ENCODE measurements at places on chromosomes 3 and 15. TPM values are rescaled to one million over a fixed set of nuclear protein-coding genes. Genes with fewer than 3 reads are reported as not detected.

DNA sequence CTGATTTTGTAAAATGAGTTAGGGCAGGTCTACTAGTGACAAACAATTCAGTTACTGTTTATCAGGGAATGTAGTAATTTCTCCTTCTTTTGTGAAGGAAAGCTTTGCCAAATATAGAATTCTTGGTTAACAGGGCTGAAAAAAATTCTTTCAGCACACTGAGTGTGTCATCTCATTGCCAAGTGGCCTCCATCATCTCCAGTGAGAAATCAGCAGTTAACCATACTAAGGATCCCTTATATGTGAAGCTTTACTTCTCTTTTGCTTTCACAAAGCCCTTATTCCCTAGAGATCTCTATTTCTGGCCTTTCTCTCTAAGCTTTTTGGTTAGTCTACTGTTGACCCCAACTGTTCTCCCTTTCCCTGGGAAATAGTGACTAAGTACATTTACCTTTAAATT is 269.1 kb downstream of the SCAPER start:
- DNase-seq, result no peak

The SPINK8 gene
- 0.95 TPM for polyA plus RNA-seq

- no peak for DNase-seq
These were observed 129.2 kb downstream of the FAM43A start for GRCh38 chr3:194814878-194815357.

GRCh38 chr3:48429317-48429959 is 448 bp downstream of the PLXNB1 start:
- no peak for DNase-seq

DNA sequence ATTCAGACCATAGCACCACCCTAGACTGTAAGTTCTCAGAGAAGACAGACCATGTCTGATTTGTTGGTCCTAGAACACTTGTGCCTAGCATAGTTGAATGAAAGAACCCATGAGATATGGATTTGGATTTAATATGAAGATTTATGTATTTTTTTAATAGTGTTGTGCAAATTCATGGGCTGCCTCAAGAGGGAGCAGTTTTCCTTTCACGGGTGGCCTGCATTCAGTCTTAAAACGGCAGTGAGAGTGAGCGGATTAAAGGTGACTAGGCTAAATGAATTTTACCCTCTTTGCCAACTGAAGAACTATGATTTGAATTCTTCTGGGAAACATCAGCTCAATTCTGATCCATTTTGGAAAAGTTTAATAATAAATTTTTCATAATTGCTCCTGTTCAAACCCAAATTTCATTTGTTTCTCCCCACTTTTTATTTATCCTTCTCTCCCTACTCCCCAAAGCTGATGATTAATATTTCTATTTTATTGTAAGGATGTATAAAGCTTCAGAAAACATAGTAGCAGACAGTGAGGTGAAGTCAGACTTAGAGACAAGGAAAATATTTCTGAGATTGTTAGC is 67.3 kb downstream of the MORC1 start:
- DNase-seq, result no peak

The NPAP1 gene
- polyA plus RNA-seq, result 2.2 TPM

The GPR149 gene
- polyA plus RNA-seq, result not detected

DNA sequence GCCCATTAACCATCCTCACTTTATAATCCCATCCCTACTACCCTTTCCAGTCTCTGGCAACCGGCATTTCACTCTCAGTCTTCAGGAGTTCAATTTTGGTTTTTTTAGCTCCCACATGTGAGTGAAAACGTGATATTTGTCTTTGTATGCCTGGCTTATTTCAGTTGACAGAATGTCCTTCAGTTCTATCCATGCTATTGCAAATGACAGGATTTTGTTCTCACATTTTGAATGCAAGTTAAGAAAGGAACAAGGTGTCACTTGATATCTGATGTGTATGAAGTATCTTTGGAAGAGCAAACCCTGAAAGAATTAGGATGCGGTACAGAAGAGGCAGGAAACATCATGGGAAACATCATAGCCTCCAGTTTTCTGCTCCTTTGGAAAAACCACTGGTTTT is 298.1 kb downstream of the THSD4 start:
- DNase-seq, result no peak

DNA sequence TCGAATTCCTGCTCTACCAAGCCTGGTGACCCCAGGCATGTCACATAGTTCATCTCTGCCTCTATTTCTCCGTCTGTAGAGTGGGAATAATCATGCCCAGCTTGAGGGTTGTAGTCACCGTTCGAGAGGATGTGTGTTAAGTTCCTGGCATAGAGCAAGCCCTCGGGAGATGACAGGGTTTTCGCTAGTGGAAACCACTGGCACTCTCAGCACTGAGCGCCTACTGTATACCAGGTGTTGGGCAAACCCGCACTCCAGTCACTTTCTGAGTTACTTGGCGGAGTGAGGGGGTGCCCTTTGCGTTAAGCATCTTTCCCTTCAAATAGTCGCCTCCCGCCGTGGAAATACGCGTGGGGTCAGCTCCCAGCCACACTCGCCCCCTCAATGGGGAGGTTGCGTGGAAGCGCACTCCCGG is 5.1 kb downstream of the FEZF2 start:
- DNase-seq, result no peak

DNA sequence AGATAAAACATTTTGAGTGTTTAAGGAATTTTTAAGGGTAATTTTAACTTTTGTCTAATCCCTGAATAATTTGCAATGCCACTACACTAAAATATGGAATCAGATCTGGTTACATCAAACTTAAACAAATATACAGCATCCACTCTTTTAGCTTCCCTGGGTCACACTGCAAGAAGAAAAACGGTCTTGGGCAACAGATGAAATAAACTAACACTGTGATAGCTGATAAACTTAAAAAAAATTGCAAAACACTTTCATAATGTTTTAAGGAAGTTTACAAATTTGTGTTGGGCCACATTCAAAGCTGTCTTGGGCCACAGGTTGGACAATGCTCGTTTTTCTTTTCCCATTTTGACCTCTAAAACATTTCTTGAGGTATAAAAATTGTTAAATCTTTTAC is 34.3 kb downstream of the CCDC66 start:
- no peak for DNase-seq

The LIPC gene
- polyA plus RNA-seq, result 16.0 TPM

- DNase-seq, result no peak
These were observed 50.7 kb downstream of the CA12 start for GRCh38 chr15:63330926-63331325.

The CYP1A2 gene
- polyA plus RNA-seq, result 0.21 TPM

DNA sequence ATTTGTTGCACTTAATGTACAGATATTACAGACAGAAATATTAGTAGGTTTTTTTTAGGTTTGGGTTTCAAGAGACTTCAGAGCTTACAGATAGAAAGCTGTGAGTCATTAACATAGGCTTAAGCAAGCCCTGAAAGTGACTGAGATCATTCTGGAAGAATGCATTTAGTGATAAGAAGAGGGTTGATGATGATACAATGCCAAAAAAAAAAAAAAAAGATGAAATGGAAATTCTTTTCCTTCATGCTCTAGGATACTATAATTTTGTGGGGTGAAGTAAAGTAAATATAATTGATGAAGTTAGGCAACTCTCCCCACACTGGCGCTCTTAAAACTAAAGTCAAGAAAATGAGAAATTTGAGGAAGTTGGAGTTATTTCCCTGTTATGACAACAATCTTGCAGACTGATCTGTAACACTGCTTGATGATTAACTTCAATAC is 169.4 kb upstream of the ZNF385D start:
- DNase-seq, result no peak

DNA sequence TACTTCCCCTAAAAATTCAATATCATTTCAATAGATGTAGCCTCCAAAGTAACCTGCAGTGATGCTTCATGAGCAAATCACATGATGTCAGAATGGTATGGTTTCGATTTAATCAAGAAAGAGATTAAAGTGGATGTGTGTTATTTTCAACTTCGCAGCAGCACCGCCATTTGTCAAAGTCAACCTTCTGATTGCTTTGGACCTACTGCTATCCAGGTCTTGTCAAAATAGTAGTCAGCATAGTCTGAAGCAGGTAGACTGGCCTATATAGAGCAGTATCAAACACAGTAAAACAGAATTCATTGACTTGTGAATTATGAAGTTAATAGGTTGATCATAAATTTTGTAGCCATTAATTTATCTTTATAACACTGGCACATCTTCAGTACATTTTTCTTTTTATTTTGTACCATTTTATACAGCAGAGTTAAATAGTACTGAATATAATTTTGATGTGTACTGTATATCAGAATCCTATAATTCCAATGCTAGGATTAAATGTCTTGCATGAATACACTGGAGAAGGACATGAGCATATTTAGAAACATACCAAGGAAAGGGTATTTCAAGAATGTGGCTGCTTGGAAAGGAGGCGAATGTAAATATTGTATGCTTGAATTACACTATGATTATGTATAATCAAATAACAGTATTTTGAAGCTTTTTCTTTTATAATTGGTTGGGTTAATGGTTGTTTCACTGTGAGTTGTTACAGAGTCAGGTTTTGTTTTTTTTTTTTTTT is 79.6 kb downstream of the CDIN1 start:
- no peak for DNase-seq

DNA sequence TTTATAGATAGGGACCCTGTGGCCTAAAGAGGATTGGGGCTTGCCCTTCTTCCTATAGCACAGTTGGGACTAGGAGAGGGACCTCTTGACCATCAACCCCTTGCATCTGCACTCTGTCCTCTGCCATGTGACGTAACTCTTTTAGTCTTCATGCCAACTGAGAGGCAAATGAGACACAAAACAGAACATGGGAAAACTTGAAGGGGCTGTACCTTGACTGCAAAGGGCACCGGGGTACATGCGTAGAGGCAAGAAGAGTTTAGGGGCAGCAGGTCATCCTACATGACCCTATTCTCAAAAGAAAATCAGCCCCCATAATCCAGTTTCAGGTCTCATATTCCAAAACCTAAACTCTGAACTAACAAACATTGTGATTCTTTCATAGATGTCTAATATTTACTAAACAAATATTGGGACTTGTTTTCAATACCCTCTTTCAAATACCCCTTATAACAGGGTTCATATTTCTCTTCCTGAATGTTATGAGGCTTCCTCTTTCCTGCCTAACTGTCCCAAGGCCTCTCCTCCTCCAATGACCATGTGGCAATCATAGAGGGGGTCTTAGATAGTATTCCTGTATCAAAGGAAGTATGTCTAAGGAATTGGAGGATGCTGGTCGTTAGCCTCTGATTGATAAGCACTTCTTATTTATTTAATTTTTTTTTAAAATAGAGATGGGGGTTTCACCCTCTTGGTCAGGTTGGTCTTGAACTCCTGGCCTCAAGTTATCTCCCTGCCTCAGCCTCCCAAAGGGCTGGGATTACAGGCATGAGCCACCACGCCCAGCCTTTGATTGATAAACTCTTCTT is 20.6 kb downstream of the ACKR2 start:
- no peak for DNase-seq

GRCh38 chr3:131329774-131330173 is 51.8 kb upstream of the NUDT16 start:
- no peak for DNase-seq

- no peak for DNase-seq
These were observed 294.4 kb downstream of the EPHB1 start for GRCh38 chr3:135089451-135089850.

GRCh38 chr3:185361920-185362319 is 1.0 kb upstream of the MAP3K13 start:
- no peak for DNase-seq

GRCh38 chr15:73982222-73982962 is 9.7 kb downstream of the STOML1 start:
- peak; percentile 73 for DNase-seq

GRCh38 chr15:81744364-81744763 is 301.5 kb downstream of the MEX3B start:
- no peak for DNase-seq

- DNase-seq, result no peak
These were observed 197.5 kb downstream of the ADAMTS9 start for GRCh38 chr3:64490180-64490724.

DNA sequence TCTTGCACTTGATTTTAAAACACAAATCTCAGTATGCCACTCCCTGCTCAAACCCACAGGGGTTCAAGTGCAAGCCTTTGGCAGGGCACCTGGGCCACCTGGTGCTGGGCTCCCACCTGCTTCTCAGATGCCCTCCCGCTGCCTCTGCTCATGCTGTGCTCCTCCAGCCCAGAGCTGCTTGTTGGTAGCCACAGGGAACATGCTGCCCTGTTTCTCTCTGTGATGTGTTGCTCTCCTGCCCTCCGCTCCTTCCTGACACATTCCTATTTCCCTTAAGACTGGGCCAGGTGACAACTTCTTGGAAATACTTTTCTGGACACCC is 27.1 kb upstream of the KY start:
- no peak for DNase-seq

- DNase-seq, result no peak
These were observed 79.6 kb downstream of the MLH1 start for GRCh38 chr3:37072892-37073291.

DNA sequence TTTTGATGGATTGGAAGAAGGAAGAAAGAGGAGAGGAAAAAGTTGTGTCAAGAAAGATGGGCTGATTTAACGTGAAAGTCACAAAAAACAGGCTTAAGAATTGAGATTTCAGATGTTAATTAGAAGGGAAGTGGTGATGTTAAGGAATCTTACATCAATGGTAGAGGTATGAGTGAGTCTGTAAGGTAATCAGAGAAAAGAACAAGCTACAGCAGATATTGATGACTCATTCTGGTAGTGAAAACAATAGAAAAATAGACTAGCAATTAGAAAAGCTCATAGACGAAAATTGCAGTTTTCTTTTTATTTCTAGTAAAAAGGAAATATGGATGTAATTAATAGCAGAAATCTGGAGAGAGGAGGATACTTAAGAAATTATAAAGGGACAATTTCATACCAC is 559.6 kb downstream of the MCTP2 start:
- DNase-seq, result no peak

- no peak for DNase-seq
These were observed 39.0 kb downstream of the RASA2 start for GRCh38 chr3:141525814-141526213.

GRCh38 chr15:83305704-83306291 is 21.3 kb upstream of the BNC1 start:
- DNase-seq, result peak; percentile 76

The PRICKLE2 gene
- polyA plus RNA-seq, result 17.1 TPM

DNA sequence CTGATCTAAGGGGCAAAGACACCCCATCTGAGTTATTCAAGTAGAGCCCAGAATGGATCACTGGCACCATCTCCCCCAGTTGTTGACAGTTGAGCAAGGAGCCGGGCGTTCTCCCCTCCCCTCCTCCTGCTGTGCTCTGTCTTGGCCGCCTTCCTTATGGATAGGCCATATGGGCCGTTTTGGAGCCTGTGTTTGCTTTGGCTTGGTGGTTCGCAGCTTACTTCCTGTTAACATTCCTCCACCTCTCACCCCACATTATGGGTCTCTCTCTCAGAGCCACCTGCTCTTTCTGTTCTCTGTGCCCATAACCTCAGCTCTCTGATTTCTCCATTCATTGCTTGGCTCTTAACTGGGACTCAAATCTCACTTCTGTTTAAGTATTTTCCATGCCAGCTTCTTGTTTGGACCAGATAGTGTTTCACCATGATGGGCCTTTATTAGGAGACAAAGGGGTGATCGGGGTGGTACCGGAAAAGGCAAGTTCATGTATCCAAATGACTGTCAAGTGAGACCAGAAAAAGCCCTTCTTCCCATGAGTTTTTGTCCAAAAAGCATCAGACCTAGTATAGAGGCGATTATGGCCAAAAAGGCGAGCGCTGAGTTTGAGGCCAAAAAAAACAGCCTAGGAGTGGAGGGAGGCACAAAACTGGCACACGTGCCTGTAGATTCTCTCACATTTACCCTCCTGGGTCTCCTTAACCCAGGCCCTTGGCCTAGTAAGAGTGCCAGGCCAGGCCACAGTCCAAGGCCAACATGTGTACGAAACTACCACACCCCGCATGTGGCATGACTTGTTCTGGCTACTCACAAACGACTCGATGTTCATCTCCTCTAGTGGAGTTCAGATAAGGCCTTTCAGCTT is 62.6 kb downstream of the DUT start:
- peak; percentile 41 for DNase-seq

The CHRNA5 gene
- 7.8 TPM for polyA plus RNA-seq

GRCh38 chr3:66483409-66483906 is 17.4 kb downstream of the LRIG1 start:
- no peak for DNase-seq
